ENCODE measurements at places on chromosomes 6 and 20. TPM values are rescaled to one million over a fixed set of nuclear protein-coding genes. Genes with fewer than 3 reads are reported as not detected.

DNA sequence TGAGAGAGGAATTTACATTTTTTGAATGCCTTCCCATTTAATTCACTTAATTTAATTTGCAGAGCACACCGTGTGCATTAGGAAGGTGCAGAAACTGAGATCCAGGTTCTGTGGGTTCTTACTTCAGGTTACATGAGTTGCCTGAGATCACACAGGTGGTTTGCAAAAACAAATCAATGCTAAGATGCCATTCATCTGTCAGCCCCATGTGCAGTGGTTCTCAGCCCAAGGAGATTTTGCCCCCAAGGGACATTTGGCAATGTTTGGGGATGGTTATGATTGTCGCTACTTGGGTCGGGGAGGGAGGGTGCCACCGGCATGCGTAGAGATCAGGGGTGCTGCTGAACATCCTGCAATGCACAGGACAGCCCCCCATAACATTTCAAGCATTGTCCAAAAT, 34.6 kb downstream of the BANF2 start:
- no peaks in the 10 kb centered on the region for H3K27me3 ChIP-seq
- no peak overlapping the region for H3K27ac ChIP-seq
- no peak for DNase-seq
- peaks cover 2% of the 10 kb centered on the region for H3K4me1 ChIP-seq
- H3K36me3 ChIP-seq, result no peaks in the 10 kb centered on the region

DNA sequence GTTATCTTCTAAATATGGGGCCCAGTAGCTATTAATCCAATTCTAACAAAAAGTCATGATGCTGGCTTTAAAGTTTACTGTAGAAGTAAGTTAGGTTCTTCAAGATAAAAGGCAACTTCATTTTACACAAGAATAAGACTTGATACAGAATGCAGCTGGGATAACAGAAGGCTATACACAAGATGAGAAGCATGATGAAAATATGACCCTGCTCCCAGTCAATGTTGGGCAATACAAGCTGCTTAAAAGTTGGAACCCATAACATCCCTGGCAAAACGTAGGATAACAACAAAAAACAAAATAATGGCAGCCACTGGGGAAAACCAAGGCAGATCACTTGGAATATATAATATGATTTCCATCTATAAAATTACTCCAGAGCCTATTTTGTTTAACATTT, 87.6 kb upstream of the RSPO3 start:
- no peak overlapping the region for H3K27ac ChIP-seq
- no peak overlapping the region for H3K4me3 ChIP-seq
- H3K36me3 ChIP-seq, result no peaks in the 10 kb centered on the region
- no peaks in the 10 kb centered on the region for H3K4me1 ChIP-seq
- no peaks in the 10 kb centered on the region for H3K27me3 ChIP-seq

DNA sequence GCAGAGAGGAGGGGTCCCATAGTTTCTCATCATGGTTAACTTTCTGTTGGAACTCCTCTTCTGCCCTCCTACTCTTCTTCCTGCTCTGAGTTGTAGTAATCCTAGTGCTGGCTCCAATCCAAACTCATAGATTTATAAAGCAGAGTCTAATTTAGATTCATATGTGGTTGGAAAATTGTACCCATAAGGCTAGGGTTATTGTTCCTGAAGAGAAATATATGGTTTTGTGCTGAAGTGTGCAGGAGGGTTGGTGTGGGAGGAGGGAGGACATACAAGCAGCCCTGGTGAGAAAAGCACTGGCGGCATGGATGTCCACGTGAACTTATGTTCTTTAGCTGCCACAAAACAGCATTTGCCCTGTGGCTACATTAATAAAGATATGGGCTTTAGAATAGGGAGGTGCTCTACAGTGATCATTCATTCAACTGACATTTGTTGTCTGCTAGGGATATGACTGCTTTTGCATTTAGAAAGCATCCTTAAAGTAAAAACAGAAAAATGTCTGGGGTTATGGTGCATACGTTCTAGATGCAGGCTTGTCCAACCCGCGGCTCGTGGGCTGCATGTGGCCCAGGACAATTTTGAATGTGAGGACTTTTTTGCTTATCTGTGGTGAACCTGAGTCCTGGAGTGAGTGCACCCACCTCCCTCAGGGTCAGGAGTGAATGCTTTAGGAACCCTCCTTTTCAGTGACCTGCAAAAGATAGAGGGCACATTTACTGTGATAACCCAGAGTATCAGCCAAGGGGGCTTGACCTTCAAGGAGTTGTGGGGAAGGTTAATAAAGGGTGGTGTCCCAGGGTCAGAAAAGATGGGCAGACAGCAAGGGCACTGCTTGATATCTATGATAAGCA, 4.1 kb downstream of the HLA-A start:
- no peak overlapping the region for H3K4me3 ChIP-seq
- H3K27ac ChIP-seq, result no peak overlapping the region
- peaks cover 5% of the 10 kb centered on the region for H3K4me1 ChIP-seq

DNA sequence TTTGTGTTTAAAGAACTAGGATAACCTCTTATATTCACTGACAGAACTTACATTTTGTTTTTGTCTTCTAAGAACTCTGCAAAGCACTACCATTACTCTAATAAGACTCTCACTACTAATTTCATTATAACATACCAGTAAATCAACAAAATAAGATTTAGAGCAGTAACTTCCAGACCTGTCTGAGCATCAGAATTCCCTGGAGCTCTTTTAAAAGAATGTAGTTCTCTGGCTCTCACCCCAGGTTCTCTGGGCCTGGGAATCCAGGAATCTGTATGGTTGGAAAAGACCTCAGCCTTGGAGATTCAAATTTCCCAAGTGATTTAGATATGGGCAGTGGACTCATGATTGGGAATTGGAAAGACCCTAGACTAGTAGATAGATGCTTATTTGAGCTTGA, 89.4 kb downstream of the JAG1 start:
- H3K36me3 ChIP-seq, result no peaks in the 10 kb centered on the region
- H3K27me3 ChIP-seq, result no peaks in the 10 kb centered on the region
- H3K4me3 ChIP-seq, result no peak overlapping the region
- DNase-seq, result no peak

DNA sequence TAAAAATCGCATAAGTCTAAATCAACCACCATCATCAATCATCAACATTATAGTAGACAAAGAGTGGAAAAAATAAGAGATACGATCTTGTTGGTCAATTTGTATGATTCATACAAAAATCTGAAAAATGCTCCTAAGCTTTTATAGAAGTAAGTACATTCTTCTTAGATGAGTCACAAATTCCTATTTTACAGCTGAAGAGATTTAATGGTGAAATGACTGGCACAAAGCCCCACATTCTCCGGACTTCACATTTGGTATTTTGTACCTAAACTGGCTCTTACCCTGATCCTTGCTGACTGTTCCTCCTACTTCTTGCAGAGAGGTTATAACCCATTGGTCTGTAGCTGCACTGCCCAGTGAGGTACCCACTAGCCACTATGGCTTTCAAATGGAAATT, 29.9 kb upstream of the PREP start:
- H3K27me3 ChIP-seq, result no peaks in the 10 kb centered on the region
- DNase-seq, result no peak
- H3K4me3 ChIP-seq, result no peak overlapping the region
- peaks cover 5% of the 10 kb centered on the region for H3K4me1 ChIP-seq
- H3K27ac ChIP-seq, result no peak overlapping the region
- H3K36me3 ChIP-seq, result no peaks in the 10 kb centered on the region

DNA sequence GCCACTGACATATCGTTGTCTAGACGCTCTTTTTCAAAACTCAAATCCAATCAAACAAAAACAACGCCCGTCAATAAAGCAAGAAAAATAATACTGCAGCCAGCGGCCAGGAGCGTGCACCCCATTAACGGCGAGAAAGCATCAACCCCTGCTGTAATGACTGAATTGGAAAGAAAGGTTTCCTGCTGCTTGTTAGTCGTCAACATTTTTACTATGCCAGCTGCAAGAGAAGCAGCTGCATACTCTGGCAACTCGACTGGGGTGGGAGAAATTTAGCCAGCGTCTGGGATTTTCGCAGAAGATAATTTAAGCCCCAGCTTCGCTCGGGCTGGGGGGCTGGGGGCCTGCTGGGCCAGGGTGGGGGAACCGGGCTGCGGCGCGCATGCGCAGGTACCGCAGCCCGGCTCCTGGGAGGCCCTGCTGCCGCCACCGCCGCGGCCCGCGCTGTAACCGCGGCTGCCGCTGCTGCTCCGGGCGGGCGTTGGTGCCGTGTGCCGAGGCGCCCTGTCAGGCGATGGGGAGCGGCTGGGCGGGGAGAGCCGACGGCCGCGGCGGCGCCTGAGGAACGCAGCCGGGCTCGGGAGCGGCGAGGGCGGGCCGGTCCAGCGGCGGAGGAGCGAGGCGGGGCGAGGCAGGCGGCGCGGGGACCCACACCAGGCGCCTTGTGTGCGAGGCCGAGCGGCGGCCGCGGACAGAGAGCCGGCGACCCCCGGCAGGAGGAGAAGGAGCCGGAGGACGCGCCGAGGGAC, 732 bp upstream of the STXBP5 start:
- H3K4me1 ChIP-seq, result peaks cover 2% of the 10 kb centered on the region
- H3K27me3 ChIP-seq, result no peaks in the 10 kb centered on the region
- DNase-seq, result peak; percentile 59

GRCh38 chr20:10619427-10619826, 54.4 kb downstream of the JAG1 start:
- H3K4me3 ChIP-seq, result no peak overlapping the region
- no peak overlapping the region for H3K27ac ChIP-seq
- DNase-seq, result no peak
- no peaks in the 10 kb centered on the region for H3K36me3 ChIP-seq
- no peaks in the 10 kb centered on the region for H3K27me3 ChIP-seq

ZBTB12 gene
- total RNA-seq, result 10.7 TPM

DNA sequence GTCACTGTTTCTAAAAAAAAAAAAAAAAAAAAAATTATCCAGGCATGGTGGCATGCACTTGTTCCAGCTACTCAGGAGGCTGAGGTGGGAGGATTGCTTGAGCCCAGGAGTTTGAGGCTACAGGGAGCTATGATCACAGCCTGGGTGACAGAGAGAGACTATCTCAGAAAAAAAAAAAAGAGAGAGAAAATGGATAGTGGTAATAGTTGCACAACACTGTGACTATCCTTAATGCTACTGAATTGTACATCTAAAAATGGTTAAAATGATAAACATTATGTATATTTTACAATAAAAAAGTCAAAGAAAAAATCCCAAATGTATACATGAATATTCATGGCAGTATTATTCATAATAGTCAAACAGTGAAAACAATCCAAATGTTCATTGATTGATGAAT, 23.0 kb downstream of the FERMT1 start:
- H3K4me3 ChIP-seq, result no peak overlapping the region
- H3K27ac ChIP-seq, result no peak overlapping the region
- H3K36me3 ChIP-seq, result no peaks in the 10 kb centered on the region
- H3K27me3 ChIP-seq, result no peaks in the 10 kb centered on the region
- DNase-seq, result no peak
- no peaks in the 10 kb centered on the region for H3K4me1 ChIP-seq

BHLHE23 gene
- not detected for total RNA-seq

DEK gene
- total RNA-seq, result 63.5 TPM

- no peaks in the 10 kb centered on the region for H3K4me1 ChIP-seq
- no peaks in the 10 kb centered on the region for H3K27me3 ChIP-seq
- H3K4me3 ChIP-seq, result no peak overlapping the region
- H3K27ac ChIP-seq, result no peak overlapping the region
- no peak for DNase-seq
Observed at GRCh38 chr6:1641343-1641885, 31.7 kb downstream of the FOXC1 start.

- H3K36me3 ChIP-seq, result no peaks in the 10 kb centered on the region
- peaks cover 12% of the 10 kb centered on the region for H3K4me1 ChIP-seq
- no peaks in the 10 kb centered on the region for H3K27me3 ChIP-seq
- H3K27ac ChIP-seq, result no peak overlapping the region
Observed at GRCh38 chr6:137824896-137825295, 42.2 kb upstream of the TNFAIP3 start.

- no peak overlapping the region for H3K4me3 ChIP-seq
- H3K4me1 ChIP-seq, result peaks cover 2% of the 10 kb centered on the region
- no peaks in the 10 kb centered on the region for H3K36me3 ChIP-seq
- no peak overlapping the region for H3K27ac ChIP-seq
Observed at GRCh38 chr6:34317882-34318498, 69.2 kb upstream of the SMIM29 start.

TRIM10 gene
- not detected for total RNA-seq

GRCh38 chr6:12761376-12762115, 45.0 kb downstream of the PHACTR1 start:
- no peaks in the 10 kb centered on the region for H3K27me3 ChIP-seq
- H3K27ac ChIP-seq, result no peak overlapping the region
- no peak overlapping the region for H3K4me3 ChIP-seq
- no peaks in the 10 kb centered on the region for H3K4me1 ChIP-seq
- no peaks in the 10 kb centered on the region for H3K36me3 ChIP-seq

GRCh38 chr6:43738877-43739641, 31.0 kb upstream of the VEGFA start:
- H3K4me3 ChIP-seq, result no peak overlapping the region
- no peaks in the 10 kb centered on the region for H3K4me1 ChIP-seq
- no peaks in the 10 kb centered on the region for H3K27me3 ChIP-seq

ABHD16B gene
- not detected for total RNA-seq

KIF13A gene
- 19.6 TPM for total RNA-seq

DNA sequence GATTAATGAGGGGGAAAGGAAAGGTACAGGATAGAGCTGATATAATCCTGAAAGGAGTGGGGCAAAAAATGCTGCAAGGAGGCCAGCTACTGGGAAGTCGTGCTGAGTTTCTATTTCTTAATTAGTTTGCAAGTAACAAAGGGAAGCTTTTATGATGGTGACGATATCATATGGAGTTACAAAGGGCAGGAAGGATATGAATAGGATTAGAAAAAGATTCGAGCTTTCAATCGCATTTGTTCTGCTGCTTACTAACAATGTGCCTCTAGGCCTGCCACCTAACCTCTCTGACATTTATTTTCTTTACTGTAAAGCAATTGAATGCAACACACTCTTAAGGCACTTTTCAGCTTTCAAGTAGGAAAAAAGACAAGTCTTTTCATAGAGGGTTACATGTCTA, 219.2 kb downstream of the CLVS2 start:
- H3K27me3 ChIP-seq, result no peaks in the 10 kb centered on the region
- no peak overlapping the region for H3K27ac ChIP-seq
- H3K36me3 ChIP-seq, result no peaks in the 10 kb centered on the region
- no peak overlapping the region for H3K4me3 ChIP-seq
- no peaks in the 10 kb centered on the region for H3K4me1 ChIP-seq

- H3K27ac ChIP-seq, result no peak overlapping the region
- no peak overlapping the region for H3K4me3 ChIP-seq
- H3K36me3 ChIP-seq, result no peaks in the 10 kb centered on the region
- no peaks in the 10 kb centered on the region for H3K27me3 ChIP-seq
- DNase-seq, result no peak
- H3K4me1 ChIP-seq, result peaks cover 17% of the 10 kb centered on the region
Observed at GRCh38 chr6:157064502-157064901, 258.8 kb downstream of the TMEM242 start.

DNA sequence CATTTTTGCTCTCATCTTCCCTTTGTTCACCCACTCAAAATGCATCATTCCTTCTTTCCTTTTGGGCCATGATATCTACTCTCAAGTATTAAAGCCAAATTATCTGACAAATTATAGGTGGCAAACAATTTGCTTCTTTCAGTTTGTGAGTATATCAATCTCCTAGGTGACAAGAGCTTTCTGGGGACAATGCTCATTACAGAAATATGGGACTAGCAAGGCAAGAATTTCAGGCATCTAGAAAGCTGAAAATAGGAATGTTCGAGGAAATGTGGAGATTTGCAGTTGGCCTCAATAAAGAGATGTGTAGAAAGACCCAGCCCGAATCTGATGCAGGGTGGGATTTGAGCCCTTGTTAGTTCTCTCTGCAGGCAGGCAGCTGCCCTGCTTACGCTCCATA, 71.8 kb downstream of the ALDH8A1 start:
- no peaks in the 10 kb centered on the region for H3K4me1 ChIP-seq
- no peak overlapping the region for H3K4me3 ChIP-seq
- H3K36me3 ChIP-seq, result no peaks in the 10 kb centered on the region
- DNase-seq, result no peak
- H3K27ac ChIP-seq, result no peak overlapping the region

GRCh38 chr20:10510216-10510615, 75.1 kb downstream of the SLX4IP start:
- no peak overlapping the region for H3K4me3 ChIP-seq
- H3K36me3 ChIP-seq, result no peaks in the 10 kb centered on the region
- H3K27ac ChIP-seq, result no peak overlapping the region

Data from ovary (tissue), 10 donors.